IMR-90 (cell line): ENCODE measurements at places on chromosomes 12 and 14. TPM values are rescaled to one million over a fixed set of nuclear protein-coding genes. Genes with fewer than 3 reads are reported as not detected.
A peak's percentile ranks its signal among the peaks of the same experiment; 100 is the strongest.

DNA sequence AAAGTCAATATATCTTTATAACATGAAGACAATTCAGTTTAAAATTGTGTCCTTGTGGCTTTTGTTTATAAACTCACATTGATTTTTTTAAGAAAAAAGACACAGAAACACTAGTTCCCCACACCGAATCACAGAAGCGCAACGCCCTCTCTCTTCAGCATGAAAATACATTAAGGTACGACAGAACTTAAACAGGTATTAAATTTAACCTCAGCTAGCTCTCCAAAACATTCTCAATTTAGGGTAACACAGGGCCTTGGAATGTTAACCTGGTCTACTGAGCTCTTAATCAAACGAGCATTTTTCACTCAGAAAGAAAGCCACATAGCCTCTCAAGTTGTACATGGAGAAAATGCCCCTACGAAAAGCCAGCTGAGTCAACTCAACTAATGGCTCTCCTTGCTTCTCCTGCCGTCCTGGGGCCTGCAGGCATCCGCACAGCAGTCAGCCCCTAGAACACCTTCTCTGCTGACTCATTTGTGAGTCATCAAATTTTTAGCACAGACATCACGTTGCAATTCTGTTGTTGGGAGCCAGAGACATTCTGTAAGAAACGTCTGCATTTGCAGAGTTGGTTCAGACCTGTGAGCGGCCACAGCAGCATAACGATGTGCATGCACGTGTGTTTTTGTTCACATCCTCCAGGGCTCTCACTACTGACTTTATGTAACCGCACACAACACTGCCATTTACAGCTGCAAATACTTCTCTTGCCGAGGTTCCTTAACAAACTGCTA is 141.6 kb downstream of the ITPR2 start:
- peak; percentile 99 for DNase-seq

DNA sequence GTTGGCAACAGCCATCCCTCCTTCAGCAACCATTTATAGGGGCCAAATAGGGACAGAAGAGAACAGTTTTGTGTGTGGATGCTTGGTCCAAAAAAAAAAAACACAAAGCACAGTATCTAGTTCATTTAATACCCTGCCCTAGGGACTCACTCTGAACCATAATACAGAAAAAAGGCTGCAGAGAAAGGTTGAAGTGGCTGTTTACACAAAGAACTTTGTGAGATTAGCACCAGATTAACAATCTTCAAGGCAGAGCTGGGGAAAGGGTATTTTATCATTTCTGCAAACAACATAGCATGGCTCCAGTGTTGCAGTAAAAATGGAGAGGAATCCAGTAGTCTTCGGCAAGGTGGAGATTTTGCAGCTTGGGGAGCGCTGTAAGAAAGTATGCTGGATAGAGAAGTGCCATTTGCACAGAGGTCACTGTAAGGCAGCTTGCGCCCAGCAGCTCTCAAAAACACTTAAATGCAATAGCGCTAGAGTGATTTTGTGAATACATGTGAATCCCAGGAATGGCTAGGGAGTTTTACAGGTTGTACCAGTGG is 124.2 kb upstream of the PLEKHA5 start:
- DNase-seq = no peak

- DNase-seq = no peak
Observed at GRCh38 chr12:33721561-33721960, 281.9 kb upstream of the SYT10 start.

- peak; percentile 54 for DNase-seq
Observed at GRCh38 chr14:55160989-55161388, 30.4 kb downstream of the DLGAP5 start.

DNA sequence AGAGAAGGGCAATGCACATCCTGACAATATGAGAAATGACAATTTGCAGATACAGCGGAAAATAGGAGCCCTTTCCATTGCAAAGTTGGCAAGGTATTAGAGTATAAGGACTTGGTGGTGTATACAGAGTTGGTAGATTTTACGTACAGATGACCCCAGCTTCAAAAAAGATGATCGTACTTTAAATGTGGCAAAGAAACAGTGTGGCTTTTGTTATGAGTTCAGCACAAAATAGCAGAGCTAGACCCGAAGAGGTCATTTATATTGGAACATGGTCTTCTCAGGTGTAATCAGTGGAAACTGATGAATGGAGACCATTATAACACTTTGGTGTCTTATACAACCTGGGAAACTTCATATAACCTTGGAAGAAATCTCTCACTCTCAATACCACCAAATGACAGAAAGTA is 2.3 kb downstream of the CLEC2B start:
- no peak for DNase-seq

- DNase-seq = no peak
Observed at GRCh38 chr12:72872238-72872887, 600.2 kb downstream of the TRHDE start.

- DNase-seq = no peak
Observed at GRCh38 chr12:65612440-65612839, 211.8 kb upstream of the HMGA2 start.

DNA sequence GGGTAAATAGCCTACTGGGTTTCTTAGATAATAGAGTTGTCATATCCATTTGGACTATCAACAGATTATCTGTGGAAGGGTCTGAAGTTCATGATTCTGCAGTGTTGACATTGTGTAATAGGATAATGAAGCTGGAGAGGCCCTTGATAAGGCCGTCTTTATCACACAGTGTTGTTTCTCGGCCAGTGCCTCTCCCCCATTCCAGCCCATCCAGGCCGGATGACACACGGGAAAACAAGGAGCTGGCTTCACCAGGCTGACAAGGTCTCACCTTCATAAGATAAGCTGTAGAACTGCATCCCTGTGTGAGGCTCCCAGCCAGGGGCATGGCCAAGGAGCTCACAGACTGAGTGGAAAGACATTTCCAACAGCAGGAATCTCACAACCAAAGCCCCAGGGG is 8.7 kb upstream of the EML1 start:
- no peak for DNase-seq

DNA sequence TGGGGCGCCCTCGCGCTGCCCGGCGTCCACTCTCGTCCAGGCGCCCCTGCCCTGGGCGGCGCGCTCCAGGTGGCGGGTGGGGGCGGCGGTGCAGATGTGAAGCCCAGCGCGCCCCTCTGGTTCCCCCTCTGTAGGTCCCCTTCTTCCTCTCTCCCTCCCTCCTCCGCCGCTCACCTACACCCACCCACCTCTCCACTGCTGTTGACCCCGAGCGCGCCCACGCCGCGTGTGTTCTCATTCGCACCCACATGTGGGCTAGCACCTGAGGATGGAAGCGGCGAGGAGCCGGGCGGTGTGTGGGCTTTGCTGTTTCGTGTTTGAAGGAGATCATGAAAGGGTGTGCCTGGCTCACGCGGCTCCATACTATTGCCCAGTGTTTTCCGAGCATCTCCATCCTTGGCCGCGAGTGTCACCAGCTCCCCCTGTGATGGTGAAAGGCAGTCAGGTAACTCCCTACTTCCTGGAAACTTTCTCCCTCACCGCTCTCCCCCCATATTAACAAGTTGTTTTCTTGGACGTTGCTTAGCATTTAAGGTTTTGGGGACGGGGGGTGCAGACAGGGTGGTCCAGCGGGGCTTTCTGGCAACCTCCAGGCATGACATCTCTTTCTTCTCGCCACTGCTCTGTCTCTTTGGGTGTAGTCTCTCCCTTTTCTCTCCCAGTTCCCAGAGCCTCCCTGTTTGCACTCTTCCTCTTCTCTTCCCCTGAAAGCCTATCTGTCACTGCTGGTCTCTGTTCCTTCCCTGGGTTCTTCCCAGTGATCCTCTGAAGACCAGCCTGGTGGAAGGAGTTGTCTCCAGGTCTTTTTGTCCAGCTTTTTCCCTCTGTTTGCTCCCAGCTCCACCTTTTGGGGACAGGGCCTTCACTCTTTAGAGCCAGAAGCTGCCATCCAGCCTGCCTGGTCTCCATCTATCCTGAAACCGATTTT is 1.6 kb downstream of the CACNA1C start:
- no peak for DNase-seq

The PRH1 gene
- 16.7 and 18.8 TPM in 2 replicates for total RNA-seq

The VDR gene
- total RNA-seq = 3.9 and 5.4 TPM in 2 replicates

The KLRD1 gene
- total RNA-seq = under 0.01 TPM in 2 replicates

The CHPT1 gene
- total RNA-seq = 8.1 and 18.6 TPM in 2 replicates
